Spleen (tissue), 13 donors: ENCODE measurements at places on chromosomes 5 and 9.

GRCh38 chr5:68287976-68288706 lies 72.6 kb downstream of the PIK3R1 start:
- peak; percentile 91 for DNase-seq

GRCh38 chr5:72488756-72489155 lies 18.5 kb downstream of the ZNF366 start:
- DNase-seq, result no peak

GRCh38 chr9:128420651-128421481 lies at the start of gene CERCAM:
CERCAM (plus strand) TSS chr9:128420857; CDS start chr9:128420878, 21 bp downstream.
- peak; percentile 86 for DNase-seq

GRCh38 chr5:139795074-139796001 lies at the start of gene PSD2:
PSD2 (plus strand) TSS chr5:139795808; CDS start chr5:139809441, 13,633 bp downstream.
- DNase-seq, result peak; percentile 64

DNA sequence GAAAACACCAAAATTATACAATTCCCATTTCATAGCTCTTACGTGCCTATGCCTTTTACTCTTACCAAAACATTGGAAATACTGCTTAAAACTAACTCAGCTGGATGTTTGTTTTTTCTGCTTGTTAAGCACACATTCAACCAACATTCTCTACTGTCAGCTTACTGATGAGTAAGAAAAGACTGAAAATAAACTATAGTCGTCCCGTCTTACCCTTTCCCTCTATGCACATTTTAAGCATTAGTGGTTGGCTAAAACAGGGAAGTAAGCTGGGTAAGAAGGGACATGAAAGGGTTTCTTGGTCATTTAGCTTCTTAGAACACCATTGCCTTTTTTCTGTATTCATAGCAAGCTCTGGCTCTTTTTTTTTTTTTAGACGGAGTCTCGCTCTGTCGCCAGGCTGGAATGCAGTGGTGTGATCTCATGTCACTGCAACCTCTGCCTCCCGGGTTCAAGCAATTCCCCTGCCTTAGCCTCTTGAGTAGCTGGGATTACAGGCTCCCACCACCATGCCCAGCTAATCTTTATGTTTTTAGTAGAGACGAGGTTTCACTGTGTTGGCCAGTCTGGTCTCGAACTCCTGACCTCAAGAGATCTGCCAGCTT lies 232.1 kb upstream of the PCSK5 start:
- no peak for DNase-seq

GRCh38 chr9:33175649-33176325 lies 8.7 kb upstream of the B4GALT1 start:
- DNase-seq, result no peak

GRCh38 chr5:14998491-14998890 lies 126.9 kb upstream of the ANKH start:
- no peak for DNase-seq

GRCh38 chr5:143033535-143034250 lies 263.5 kb downstream of the ARHGAP26 start:
- no peak for DNase-seq

GRCh38 chr5:56564541-56565282 lies 250.6 kb upstream of the MAP3K1 start:
- DNase-seq, result no peak

- DNase-seq, result peak; percentile 76
These were observed 8.9 kb downstream of the RNF44 start for GRCh38 chr5:176528301-176528700.

- DNase-seq, result no peak
These were observed 132.5 kb upstream of the FBXL7 start for GRCh38 chr5:15367489-15367888.

GRCh38 chr5:86970361-86970760 lies 297.3 kb upstream of the RASA1 start:
- DNase-seq, result no peak

- no peak for DNase-seq
These were observed 124.3 kb upstream of the CXCL14 start for GRCh38 chr5:135703016-135703550.

- no peak for DNase-seq
These were observed 44.1 kb upstream of the SELENOP start for GRCh38 chr5:42855811-42856210.

GRCh38 chr5:2914022-2914661 lies 162.7 kb upstream of the IRX2 start:
- peak; percentile 51 for DNase-seq

DNA sequence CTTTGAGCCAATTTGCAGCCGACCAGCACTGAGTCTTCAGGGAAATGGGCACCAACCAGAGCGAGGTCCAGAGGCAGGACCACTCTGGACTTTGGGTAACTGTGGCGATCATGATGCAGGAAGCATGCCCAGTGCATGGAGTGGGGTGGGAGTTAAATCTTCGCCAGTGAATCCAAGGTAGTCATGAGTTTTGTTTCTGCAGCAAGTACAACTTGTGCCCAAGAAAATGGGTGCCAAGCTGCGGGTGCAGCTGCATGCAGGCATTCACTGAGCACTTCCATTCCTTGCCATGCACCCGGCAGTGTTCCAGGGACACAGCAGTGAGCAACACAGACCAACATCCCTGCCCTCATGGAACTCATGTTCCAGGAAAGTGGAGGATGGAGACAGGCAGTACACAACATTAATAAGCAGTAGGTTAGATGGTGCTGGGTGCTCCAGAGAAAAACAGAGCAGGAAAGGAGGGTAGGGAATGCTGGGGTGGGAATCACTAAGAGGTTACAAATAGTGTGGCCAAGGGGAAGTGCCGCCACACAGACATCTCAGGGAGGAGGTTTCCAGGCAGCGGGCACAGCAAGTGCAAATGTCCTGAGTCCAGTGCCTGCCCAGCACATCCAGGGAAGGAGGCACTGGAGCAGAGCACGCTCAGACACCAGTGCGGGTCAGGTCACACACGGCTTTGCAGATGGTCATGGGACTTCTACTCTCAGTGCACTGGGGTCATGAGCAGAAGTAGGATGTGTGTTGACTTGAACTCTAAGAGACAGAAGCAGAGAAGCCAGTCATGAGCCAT lies 48.2 kb upstream of the LMX1B start:
- peak; percentile 64 for DNase-seq

DNA sequence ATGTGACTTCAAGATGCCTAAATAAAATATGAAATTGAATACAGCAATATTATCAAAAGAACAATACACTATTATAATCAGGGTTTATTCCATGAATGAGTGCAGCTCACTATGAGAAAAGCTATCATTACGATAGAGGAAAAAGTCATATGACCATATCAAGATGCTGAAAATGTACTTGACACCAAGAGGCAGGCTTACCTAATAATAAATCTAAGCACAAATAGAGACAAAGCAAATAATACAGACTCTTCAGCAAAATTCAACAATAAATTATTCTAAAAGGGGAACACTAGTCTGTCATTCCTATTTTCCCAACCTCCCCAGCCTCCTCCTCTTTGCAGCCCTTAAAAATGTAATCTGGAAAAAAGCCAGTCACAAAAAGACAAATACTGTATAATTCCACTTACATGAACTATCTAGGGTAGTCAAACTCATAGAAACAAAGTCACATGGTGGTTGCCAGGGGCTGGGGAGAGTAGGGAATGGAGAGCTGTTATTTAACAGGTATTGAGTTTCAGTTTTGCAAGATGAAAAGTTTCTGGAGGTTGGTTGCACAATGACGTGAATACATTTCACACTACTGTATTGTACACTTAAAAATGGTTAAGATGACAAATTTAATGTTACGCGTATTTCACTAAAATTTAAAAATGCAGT lies 148.4 kb downstream of the NFIB start:
- DNase-seq, result no peak

DNA sequence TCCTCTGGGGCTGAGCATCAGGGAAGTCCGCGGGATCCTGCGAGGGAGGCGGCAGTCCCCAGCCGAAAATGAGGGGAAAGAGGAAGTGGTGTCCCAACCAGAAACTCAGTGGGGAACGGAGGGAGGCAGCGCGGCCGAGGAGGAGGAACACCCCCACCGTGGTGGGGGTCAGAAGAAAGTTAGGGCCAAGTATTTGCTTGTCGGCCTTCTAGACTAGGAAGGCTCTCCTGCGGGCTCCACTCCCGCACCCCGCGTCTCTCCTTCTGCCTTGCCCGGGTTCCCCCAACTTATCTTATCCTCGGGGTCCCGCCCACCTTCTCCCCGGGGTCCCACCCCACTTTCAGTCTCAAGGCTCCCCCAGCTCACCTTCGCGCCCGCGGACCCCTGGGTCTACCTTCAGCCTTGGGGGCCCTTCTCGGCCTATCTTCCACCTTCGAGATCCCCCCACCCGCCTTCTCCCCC lies 557 bp upstream of the PHF2 start:
- DNase-seq, result peak; percentile 89

DNA sequence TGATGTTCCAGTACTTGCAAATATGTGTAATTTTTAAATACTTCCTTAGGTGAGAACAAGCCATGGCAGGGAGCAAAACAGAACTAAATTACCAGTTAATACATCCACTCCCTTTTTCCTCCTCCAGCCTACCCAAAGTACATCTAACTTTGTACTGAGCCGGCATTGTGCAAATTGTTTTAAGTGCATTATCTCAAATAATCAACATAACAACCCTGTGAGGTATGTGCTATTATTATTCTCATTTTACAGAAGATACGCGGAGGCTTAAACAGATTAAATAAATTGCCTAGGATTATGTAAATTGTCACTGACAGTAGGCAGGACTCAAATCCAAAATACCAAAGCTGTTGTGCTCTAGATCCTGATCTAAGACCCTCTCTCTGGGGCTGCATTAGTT lies 55.5 kb upstream of the KLF4 start:
- DNase-seq, result no peak

GRCh38 chr5:158126442-158127405 lies 267.8 kb upstream of the CLINT1 start:
- no peak for DNase-seq

DNA sequence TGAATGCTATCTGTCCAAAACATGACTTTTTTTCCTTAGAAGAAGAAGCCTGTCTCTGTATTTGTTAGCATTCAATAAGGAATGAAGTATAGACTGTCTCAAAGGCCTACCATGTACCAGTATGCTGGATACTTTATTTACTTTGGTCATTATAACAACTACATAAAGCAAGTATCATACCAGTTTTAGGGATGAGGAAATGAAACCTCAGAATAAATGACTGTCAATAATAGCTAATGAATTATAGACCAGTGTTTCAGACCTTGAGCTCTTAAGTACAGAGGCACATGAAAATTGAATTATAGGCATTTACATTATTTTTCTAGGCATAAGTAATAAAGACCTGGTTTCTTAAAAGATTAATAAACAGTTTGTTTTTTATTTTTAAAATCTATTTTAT lies 166.4 kb upstream of the TLX3 start:
- DNase-seq, result no peak

GRCh38 chr5:136332223-136333015 lies 32.9 kb downstream of the TRPC7 start:
- DNase-seq, result no peak

GRCh38 chr5:131256507-131256823 lies 7.4 kb upstream of the CDC42SE2 start:
- no peak for DNase-seq

DNA sequence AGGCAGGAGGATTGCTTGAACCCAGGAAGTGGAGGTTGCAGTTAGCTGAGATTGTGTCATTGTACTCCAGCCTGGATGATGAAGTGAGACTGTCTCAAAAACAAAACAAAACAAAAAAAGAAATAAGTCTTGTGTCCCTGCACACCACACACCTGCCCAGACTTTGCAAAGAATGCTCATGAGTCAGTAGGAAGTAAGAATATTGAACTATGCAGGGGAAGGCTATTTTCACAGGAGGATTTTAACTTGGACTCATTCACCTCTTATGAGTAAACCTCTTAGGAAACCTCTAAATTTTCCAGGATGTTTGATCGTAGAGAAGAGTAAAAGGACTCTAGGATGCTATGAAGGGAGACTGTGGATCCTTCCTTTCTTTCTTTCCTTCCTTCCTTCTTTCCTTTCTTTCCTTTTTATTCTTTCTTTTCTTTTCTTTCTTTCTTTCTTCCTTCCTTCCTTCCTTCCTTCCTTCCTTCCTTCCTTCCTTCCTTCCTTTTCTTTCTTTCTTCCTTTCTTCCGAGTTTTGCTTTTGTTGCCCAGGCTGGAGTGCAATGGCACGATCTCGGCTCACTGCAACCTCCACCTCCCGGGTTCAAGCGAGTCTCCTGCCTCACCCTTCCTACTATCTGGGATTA lies 96.7 kb upstream of the CLINT1 start:
- DNase-seq, result no peak

DNA sequence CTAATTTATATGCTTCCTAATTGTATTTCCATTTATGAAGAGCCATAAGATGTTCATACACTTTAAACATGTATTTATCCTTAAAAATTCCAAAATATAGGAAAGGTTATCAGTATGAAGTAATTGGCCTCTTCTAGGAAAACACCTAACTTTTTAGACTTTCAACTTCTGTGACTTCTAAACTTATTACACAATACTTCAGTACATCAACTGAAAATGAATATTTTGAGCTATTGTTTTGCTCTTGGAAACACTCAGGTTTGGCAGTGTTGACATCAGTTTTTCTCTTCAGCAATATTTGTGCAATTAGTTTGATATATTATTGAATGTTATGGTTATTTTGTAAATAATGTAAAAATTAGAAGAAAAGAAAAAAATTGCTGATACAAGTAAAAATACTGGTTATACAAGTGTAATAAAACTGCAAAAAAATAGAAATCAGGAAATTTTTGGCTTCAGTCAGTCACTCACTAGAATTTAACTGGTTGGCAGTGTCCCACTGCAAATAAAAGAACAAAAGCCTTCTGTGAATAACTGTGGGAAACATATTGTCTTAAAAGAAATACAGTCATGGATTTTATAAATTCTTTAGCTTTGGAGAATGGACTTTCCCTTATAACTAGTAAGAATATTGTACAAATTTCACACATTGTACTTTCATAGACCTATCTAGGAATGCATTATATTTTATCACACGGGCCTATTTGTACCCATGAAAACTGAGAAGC lies 635.9 kb downstream of the TLE1 start:
- DNase-seq, result no peak

DNA sequence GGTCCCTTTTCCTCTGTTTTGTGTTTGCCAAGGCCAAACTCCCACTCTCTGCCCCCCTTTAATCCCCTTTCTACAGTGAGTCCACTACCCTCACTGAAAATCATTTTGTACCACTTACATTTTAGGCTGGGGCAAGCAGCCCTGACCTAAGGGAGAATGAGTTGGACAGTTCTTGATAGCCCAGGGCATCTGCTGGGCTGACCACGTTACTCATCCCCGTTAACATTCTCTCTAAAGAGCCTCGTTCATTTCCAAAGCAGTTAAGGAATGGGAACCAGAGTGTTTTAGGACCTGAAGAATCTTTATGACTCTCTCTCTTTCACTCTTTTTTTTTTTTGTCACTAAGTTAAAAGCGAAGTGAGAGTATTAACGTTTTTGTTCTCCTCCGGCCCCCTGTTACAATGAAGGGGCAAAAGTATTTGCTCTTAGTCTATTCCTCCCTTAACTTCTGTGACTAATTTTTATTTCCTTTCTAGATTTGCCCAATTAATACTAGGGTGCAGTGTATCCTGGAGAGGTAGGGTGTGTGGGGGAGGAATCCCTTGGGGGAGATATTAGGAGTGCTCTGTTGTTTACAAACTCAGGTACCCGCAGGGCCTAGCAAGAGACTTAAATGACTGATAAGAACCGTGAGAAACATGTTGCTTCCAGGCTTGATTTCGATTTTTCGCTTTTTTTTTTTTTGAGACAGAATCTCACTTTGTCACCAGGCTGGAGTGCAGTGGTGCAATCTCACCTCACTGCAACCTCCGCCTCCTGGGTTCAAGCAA lies 14.7 kb downstream of the GM2A start:
- no peak for DNase-seq

GRCh38 chr9:122107291-122107805 lies 14.2 kb upstream of the TTLL11 start:
- DNase-seq, result no peak

- DNase-seq, result no peak
These were observed 13.2 kb downstream of the LMX1B start for GRCh38 chr9:126626926-126627233.

GRCh38 chr9:120904978-120905301 lies 21.7 kb downstream of the TRAF1 start:
- no peak for DNase-seq
